ENCODE measurements at places on chromosomes 1 and 21. TPM values are rescaled to one million over a fixed set of nuclear protein-coding genes. Genes with fewer than 3 reads are reported as not detected.
A peak's percentile ranks its signal among the peaks of the same experiment; 100 is the strongest.

GRCh38 chr1:244796719-244797406 lies 38.6 kb upstream of the COX20 start:
- peak; percentile 90 for DNase-seq

Gene CNR2
- not detected for total RNA-seq

DNA sequence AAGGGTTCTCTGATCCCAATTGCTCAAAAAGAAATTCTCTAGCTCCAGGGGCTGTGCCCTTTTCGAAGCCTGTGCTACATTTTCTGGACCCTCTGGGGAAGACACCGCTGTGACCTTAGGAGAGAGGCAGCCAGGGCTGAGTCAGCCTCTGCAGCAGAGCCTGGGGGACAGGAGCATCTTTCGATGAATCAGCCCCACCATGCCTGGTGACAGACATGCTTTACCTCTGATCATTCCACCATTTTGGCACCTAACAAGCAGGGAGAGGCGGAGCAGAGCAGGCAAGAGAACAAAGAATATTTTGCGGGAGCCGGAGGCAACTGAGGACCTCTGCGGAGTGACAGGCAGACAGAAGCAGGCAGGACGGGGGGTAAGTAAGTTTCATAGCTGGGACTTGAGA lies 84.9 kb downstream of the VWA5B1 start:
- DNase-seq: peak; percentile 54

Gene FCRL4
- not detected for total RNA-seq

DNA sequence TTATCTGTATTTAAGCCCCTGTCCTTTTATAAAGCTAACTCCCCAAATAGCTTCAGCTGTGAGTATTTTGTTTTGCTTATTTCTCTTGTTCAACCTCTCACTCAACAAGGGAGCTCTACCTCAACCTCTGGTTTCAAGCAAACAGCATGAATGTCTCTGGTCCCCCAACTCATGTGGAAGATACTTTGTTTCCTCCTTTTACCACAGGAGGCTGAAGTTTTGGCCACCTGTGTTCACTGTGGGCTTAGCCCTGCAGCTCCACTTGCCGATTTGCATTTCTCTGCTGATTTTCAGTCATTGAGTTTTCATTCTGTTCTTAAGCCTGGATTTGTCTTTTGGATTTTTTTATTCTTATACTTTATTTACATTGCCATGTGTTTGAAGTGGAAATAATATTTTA lies 613.1 kb downstream of the USP25 start:
- no peak for DNase-seq

Gene G0S2
- total RNA-seq: 723 TPM

Gene DRAXIN
- total RNA-seq: not detected

Gene IFNAR1
- 18.4 TPM for total RNA-seq

GRCh38 chr21:33991133-33991532 lies 75.5 kb upstream of the ATP5PO start:
- DNase-seq: no peak

DNA sequence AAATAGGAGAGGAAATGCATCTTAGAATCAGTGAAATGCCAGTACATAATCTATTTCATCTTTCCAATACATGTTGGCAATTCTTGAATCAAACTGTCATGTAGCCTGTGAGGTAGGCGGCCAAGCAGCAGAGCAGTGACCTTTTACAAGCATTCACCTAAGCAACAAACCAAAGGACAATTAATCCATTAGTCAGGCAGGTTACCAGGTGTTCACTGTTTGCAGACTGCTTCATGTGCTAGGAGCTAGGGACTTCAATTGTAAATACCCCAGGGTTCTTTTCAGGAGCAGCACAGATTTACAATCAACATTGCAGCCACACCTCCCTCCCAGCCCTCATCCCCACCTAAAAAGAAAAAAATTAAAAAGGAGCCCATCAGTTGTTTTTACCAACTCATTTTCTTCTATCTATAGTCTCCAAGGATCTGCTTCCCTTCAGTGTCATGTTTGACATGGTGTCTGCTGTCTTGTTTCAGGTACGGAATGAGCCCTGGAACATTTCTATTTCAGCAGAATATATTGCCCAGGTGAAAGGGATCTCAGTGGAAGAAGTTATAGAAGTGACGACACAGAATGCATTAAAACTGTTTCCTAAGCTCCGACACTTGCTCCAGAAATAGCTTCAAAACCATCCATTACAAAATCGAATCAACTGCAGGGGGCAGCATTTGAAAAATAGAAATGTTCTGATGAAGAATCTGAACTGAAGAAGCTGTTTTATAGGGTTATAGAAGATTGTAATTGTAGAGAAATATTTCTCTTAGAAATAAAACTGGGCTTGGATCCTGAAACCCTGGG lies 23.0 kb downstream of the TATDN3 start:
- peak; percentile 26 for DNase-seq

DNA sequence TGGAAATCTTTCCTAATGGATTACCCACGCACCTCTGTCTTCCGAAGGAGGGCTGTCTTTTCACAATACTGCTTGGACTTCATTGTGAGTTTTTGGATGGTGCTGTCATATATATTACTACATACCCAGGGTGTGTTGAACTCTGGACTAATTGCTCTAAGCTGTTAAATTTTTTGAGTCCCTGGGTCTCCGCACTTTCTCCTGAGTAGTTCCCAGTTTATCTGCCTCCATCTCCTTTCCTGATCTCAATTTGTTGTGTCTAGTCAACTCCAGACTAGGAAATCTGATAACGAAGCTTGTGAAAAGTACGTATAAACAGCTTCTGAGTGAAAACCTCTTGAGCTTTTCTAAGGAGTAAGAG lies 211.1 kb downstream of the ROR1 start:
- DNase-seq: no peak

GRCh38 chr1:31412732-31413404 lies at the start of gene SERINC2:
SERINC2 (plus strand) TSS chr1:31413213; CDS start chr1:31413266, 53 bp downstream.
- DNase-seq: peak; percentile 71

GRCh38 chr1:61124696-61125095 lies 42.3 kb downstream of the NFIA start:
- no peak for DNase-seq

Gene OMA1
- total RNA-seq: 16.1 TPM

GRCh38 chr1:233113009-233113879 lies 162.8 kb downstream of the NTPCR start:
- peak; percentile 99 for DNase-seq

GRCh38 chr1:90836345-90836679 lies 119.2 kb upstream of the BARHL2 start:
- DNase-seq: no peak

- no peak for DNase-seq
Measured at GRCh38 chr1:235275836-235276235, 52.1 kb downstream of the ARID4B start.

All from PC-3 (cell line).